Spleen (tissue), 13 donors: ENCODE measurements at places on chromosomes 7 and 10. TPM values are rescaled to one million over a fixed set of nuclear protein-coding genes. Genes with fewer than 3 reads are reported as not detected.

- DNase-seq = no peak
- no peaks in the 10 kb centered on the region for H3K36me3 ChIP-seq
- no peak overlapping the region for H3K4me3 ChIP-seq
- H3K27me3 ChIP-seq = no peaks in the 10 kb centered on the region
- no peak overlapping the region for H3K27ac ChIP-seq
Observed at GRCh38 chr10:90484518-90484917, 373.3 kb downstream of the HTR7 start.

- H3K27ac ChIP-seq = no peak overlapping the region
- DNase-seq = no peak
- H3K36me3 ChIP-seq = no peaks in the 10 kb centered on the region
- H3K27me3 ChIP-seq = no peaks in the 10 kb centered on the region
- H3K4me1 ChIP-seq = peaks cover 20% of the 10 kb centered on the region
Observed at GRCh38 chr7:135666156-135666555, 3.8 kb downstream of the STMP1 start.

DNA sequence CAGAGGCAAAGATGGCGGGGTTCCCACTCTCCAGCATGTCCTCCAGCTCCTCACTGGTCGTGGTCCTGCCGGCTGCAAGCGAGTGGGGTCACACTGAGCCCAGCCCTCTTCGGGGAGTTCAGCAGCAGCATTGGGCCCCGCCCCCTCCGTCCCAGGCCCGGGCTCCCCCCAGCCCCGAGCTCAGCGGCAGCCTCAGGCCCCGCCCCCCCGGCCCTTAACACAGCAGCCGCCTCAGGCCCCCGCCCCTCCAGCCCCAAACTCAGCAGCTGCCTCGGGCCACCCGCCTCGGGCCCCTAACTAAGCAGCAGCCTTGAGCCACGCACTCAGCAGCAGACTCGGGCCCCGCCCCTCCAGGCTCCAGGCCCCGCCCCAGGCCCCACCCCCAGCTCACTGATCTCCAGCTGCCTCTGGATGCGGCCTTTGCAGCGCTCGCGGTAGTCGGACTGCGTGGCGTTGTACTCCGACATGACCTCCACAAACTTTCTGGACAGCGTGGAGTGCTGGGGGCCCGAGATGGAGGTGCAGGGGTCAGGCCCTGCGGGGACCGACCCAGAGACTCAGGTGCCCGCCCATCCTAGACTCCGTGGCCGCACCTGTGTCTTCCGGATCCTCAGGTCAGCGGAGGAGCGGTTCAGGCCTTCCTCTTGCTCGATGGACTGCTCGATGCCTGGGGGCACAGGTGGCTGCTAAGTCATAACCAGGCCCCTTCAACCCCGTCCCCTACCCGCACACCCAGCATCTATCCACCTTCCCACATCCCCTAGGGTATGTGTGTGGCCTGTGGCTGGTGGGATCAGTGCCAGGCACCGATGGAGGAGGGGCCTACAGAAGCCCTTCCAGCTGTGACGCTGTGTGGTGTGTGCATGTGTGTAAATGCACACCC lies 15.5 kb downstream of the STX1A start:
- H3K4me3 ChIP-seq = no peak overlapping the region
- H3K4me1 ChIP-seq = no peaks in the 10 kb centered on the region
- no peaks in the 10 kb centered on the region for H3K27me3 ChIP-seq
- DNase-seq = peak; percentile 80
- peaks cover 9% of the 10 kb centered on the region for H3K36me3 ChIP-seq
- H3K27ac ChIP-seq = no peak overlapping the region

DNA sequence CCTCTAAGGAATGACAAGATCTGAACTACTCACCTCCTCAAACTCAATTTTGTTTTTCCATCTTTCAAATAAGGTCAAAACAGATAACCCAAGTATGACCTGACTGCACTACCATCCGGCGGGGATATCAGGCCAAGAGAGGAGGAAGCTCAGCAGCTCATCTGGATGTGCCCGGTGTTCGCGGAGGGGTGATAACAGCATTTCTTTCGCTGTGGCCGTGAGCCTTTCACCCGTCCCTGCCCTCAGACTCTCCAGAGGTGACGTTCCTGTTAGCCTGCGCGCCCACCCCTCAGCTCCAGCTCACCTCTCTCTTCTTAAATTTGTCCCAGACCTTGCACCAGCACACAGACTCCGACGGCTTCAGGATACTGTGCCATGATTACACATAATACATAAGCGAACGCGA lies 526 bp downstream of the ZNF248 start:
- peak; percentile 84 for DNase-seq
- H3K36me3 ChIP-seq = peaks cover 13% of the 10 kb centered on the region
- H3K27ac ChIP-seq = peak overlapping the region; percentile 98
- no peaks in the 10 kb centered on the region for H3K27me3 ChIP-seq
- H3K4me3 ChIP-seq = peak overlapping the region; percentile 69
- peaks cover 36% of the 10 kb centered on the region for H3K4me1 ChIP-seq

DNA sequence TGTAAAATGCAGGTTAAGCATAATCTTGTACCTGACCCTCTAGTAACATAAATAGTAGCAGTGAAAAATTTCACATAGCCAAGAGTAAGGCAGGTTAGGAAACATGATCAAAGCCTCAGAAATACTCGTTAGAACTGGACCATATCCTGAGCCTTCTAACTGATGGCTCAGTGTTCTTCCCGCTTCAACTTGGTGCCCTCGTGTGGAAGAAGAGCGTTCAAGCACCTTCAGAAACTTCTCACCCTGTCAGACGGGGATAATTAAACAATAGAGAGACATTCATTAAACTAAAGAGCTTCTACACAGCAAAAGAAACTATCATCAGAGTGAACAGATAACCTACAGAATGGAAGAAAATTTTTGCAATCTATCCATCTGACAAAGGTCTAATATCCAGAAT lies 124.5 kb downstream of the MYOF start:
- H3K4me3 ChIP-seq = no peak overlapping the region
- no peak for DNase-seq
- no peak overlapping the region for H3K27ac ChIP-seq
- H3K36me3 ChIP-seq = peaks cover 61% of the 10 kb centered on the region
- no peaks in the 10 kb centered on the region for H3K4me1 ChIP-seq

GRCh38 chr7:82672078-82672477 lies 228.5 kb upstream of the CACNA2D1 start:
- no peaks in the 10 kb centered on the region for H3K4me1 ChIP-seq
- no peak for DNase-seq
- H3K4me3 ChIP-seq = no peak overlapping the region
- H3K36me3 ChIP-seq = no peaks in the 10 kb centered on the region

GRCh38 chr7:19106241-19107080 lies 11.0 kb downstream of the TWIST1 start:
- peaks cover 96% of the 10 kb centered on the region for H3K27me3 ChIP-seq
- peak; percentile 54 for DNase-seq
- no peak overlapping the region for H3K4me3 ChIP-seq
- peaks cover 22% of the 10 kb centered on the region for H3K4me1 ChIP-seq
- no peak overlapping the region for H3K27ac ChIP-seq

GRCh38 chr7:139784648-139785047 lies 6.8 kb upstream of the HIPK2 start:
- no peak overlapping the region for H3K27ac ChIP-seq
- H3K4me3 ChIP-seq = no peak overlapping the region
- no peaks in the 10 kb centered on the region for H3K4me1 ChIP-seq
- no peak for DNase-seq
- H3K27me3 ChIP-seq = peaks cover 5% of the 10 kb centered on the region

DNA sequence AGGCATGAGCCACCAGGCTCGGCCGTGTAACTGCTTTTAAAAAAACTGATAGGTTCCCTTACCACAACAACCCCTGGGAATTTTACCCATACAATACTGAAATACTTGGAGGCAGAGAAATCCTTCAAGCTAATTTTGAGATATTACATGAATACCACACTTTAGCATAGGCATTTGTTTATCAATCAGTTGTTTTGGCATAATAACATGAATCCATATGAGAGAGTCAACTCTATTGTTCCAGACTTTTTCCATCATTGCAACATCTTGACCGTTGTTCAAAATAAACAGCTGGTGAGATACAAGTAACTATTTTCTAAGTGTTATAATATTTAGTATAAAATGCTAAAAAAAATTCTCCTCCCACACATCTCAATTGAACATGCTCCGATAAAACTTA lies 36.8 kb downstream of the LAMB4 start:
- no peaks in the 10 kb centered on the region for H3K36me3 ChIP-seq
- H3K4me1 ChIP-seq = peaks cover 9% of the 10 kb centered on the region
- no peak overlapping the region for H3K4me3 ChIP-seq
- no peak for DNase-seq
- H3K27ac ChIP-seq = no peak overlapping the region

The SEMA3E gene
- total RNA-seq = not detected

The PIK3CG gene
- total RNA-seq = 54.8 TPM

The HTR7 gene
- 0.92 TPM for total RNA-seq

The MICALL2 gene
- total RNA-seq = 75.8 TPM

The CALU gene
- total RNA-seq = 50.4 TPM

The COL28A1 gene
- 0.20 TPM for total RNA-seq
